ENCODE measurements at places on chromosomes 2 and 18.

DNA sequence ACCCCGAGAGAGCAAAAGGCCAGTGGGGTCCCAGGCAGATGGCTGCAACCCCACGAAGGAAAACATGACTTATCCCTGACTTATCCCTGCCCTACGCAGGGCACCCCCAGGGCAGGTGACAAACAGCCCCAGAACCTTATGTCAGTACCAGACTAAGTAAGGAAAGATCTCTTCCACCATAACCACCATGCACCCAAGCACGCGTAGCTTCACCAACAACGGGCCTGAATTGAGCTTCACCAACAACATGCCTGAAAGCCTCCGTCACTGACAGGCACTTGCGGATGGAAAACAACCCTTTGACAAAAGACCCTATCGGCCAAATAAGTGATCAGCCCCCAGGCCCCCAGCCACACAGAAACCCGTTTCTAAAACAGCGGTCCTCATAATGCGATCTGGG, 34.1 kb downstream of the HDAC4 start:
- no peak for DNase-seq

- peak; percentile 27 for DNase-seq
These were observed 103.6 kb upstream of the AGAP1 start for GRCh38 chr2:235390108-235390815.

GRCh38 chr2:23199115-23199918, 185.7 kb upstream of the KLHL29 start:
- no peak for DNase-seq

- DNase-seq = no peak
These were observed 19.4 kb upstream of the NCOA1 start for GRCh38 chr2:24471662-24472061.

DNA sequence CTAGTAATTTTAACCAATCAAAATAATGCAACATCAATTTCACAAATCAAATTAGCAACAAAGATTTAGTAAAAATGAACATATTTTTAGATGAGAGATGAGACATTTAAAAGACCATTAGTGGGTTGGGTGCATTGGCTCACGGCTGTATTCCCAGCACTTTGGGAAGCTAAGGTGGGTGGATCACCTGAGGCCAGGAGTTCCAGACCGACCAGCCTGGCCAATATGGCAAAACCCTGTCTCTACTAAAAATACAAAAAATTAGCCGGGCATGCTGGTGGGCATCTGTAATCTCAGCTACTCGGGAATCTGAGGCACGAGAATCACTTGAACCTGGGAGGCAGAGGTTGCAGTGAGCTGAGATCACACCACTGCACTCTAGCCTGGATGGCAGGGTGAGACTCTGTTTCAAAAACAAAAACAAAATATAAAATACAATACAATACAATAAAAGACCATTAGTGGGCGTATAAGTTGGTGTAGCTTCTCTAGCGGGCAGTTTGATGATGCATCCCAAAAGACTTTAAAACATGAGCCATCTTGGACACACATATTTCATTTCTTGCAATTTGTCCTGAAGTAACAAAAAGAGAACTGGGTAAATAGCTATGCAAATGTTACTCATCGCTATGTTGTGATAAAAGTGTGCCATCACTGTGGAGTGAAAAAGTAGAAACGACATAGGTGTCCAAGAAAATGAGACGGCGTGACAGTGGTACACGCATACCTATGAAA, 101.8 kb downstream of the COL6A3 start:
- no peak for DNase-seq

GRCh38 chr2:190626641-190627210, 22.2 kb upstream of the NAB1 start:
- no peak for DNase-seq

DNA sequence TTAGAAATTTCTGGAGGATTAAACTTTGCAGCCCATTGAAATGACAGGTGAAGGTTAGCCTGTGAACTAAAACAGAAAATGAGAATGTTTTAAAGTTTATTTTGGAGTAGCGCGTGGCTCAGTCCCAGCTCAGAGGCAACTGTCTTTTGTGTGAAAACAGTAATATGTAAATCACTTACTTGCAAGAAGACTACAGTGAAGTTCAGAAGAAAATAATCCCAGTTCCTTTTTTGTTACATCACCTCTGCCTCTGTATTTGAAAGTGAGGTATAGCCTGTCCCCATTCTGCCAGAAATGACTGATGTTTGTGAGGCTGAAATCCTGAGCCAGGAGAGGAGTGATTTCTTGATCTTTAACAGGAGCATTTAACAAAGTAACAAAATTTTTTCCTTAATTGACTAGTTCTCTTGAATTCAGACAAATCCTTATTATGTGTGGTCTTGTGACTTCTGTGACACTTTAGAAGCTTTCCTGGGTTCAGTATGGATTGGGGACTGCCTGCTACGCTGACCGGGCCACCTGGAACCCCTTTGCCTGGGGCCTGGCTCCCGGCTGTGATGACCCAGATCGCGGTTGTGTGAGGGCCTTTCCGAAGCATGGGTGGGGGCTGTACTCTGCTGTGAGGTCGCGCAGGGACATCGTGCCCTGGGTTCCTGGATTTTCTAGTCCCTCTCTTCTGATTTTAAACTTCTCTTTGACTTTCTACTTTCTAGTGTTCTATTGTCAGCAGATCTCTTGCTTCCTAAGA, 24.3 kb downstream of the TRAPPC12 start:
- DNase-seq = no peak

DNA sequence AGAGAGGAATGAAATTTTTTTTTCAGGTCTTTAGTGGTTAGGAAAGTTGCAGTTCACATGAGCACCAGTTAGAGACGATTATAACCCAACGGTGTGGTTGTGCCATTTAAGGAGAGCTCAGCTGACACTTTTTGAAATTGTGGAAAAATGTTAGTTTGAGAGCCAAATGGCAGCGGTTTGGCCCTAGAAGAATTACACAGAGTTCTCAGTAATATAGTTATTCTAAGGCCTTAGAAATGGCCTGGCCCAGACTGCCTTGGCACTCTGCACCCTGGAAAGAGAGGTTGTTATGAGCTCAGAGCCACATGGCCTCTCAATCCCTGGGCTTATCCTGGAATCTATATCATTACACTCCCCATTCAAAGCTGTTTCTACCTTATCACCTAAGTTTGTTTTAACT, 117.4 kb downstream of the RHBDD1 start:
- no peak for DNase-seq

DNA sequence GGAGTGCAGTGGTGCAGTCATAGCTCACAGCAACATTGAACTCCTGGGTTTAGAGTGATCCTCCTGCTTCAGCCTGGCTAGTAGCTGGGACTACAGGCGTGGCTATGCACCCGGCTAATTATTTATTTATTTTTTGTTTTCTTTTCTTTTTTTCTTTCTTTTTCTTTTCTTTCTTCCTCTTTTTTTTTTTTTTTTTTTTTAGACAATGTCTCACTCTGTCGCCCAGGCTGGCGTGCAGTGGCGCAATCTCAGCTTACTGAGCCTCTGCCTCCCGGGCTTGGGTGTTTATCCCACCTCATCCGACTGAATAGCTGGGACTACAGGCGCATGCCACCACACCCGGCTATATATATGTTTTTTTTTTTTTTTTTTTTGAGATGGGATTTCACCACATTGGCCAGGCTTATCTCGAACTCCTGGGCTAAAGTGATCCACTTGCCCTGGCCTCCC, 1.4 kb upstream of the ANXA4 start:
- DNase-seq = no peak

DNA sequence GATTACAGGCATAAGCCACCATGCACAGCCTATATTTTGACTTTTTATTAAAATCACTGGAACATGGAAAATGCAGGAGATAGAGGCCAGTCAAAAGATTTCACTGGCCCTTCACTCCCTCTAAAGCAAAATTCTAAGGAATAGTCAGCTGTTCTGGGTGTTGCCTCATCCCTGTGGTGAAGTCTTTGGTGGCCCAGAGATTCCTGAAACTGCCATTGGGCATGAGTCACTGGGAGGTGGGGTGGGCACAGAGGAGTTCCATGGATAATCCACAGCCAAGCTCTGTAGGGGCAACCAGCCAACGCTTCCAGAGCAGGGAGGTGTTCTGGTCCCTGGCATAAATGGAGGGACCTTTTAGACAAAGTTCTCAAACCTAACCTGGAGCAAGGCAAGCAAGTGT, 89.7 kb upstream of the TTC39C start:
- DNase-seq = no peak

DNA sequence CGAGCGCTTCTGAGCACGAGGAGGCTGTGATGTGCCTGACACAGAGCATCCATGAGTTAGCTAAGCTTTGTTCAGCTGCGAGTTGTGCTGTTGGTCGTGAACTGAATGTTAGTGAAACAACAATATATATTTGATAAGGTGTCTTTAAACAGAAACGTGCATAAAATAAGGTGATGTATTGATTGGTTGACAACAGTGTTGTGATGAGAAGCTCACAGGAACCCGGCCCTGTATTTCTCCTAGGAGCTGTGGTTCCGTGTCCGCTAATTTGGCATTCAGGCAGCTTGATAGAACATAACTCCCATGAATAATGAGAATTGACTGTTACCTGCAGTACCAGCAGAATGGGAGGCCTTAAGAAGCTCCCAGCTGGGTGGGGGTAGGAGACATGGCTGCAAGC, 146.4 kb upstream of the MYCN start:
- no peak for DNase-seq

DNA sequence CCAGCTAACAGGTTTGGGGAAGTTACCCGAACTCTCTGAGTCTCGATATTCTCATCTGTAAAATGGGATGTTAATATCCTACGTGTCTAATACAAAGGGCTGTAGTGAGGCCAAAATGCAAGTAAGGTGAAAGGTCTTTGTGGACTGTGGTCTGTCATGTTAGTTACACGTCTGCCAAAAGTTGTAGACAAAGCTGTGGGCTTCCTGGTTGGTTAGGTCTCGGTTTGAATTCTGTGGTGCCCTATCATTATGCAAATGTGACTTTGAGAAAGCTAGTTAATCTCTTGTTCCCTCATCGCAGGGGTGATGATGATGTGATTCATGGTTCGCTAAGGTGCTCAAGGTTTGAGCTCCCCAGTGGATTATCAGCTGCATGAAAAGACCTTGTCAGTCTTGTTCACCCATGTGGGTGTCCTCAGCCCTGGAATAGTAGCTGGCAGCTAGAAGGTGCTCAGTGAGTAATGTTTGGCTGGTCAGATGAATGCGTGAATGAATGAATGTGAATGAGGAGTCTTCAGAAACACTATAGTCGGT, 23.1 kb downstream of the TRIB2 start:
- DNase-seq = no peak

DNA sequence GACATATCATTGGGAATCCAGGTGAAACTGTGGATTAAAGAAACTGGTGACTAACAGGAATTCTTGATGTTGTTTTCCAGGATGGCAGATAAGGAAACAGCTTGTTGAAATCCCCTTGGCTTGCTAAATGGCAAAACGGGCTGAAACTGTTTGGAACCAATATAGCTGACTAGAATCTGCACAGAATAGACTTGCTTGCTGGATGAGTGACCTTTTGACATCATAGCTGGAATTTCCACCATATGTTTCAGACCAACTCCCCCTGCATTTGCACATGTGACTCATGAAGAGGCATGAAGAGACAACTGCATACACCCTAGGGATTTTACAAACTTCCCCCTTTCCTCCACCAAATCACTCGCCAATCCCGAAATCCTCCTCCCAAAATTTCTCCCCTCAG, 87.7 kb upstream of the LYPD1 start:
- DNase-seq = no peak

- no peak for DNase-seq
These were observed 750.8 kb upstream of the ID2 start for GRCh38 chr2:7930800-7931635.

GRCh38 chr2:219247678-219248642, 2.7 kb downstream of the STK16 start:
- peak; percentile 63 for DNase-seq

DNA sequence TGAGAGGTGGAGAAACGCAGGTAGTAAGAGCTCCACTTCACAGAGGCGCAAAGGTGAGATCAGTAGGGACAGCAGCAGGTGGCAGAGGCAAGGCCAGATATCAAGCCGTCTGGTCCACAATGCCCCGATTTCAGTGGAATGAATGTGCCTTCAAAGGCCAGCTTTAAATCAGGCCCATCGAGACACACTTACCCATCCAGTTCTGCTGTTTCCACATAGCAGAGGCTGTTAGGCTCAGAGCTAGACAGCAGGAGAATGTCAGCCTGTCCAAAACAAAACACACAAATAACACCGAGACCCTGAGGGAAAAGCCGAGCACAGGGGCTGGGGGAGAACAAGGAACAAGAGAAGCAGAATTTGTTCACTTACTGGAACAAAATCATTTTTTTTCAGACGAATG, 75.8 kb upstream of the NARS1 start:
- no peak for DNase-seq

GRCh38 chr18:45688833-45689232, 35.1 kb upstream of the SLC14A1 start:
- peak; percentile 63 for DNase-seq

- DNase-seq = no peak
These were observed 428.0 kb downstream of the FBXO15 start for GRCh38 chr18:73719611-73720010.

DNA sequence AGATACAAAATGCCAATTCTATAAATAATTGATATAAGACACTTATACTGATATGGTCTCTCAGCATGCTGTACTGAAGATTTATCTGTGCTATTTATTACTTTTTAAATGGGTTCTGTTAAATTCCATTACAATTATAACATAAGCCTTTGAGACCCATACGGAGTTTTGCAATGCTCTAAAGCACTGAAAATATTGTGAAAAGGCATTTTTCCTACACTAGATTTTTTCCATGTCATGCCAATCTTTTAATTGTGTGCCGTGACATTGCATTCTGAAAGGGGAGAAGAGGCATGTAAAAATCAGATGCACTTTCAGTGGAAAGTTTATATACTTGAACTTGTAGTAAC, 46.5 kb downstream of the EFEMP1 start:
- no peak for DNase-seq

DNA sequence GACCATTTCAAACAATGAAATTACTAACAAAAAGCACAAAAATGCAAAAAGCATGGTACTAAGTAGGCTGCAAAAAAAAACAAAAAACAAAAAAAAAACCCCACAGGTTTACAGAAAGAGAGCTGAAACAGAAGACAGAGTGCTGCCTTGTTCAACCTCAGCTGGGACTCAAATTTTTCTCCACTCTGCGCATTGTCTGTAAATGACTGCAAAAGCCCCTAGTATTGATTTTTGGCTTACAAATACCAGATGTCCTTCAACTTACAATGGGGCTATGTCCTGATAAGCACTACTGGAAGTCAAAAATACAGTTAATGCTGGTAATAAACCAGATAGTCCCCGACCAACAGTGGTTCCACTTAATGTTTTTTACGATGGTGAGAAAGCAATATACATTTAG, 42.2 kb downstream of the UBE2E3 start:
- DNase-seq = no peak
